ENCODE measurements at places on chromosomes 7 and 10. TPM values are rescaled to one million over a fixed set of nuclear protein-coding genes. Genes with fewer than 3 reads are reported as not detected.

DNA sequence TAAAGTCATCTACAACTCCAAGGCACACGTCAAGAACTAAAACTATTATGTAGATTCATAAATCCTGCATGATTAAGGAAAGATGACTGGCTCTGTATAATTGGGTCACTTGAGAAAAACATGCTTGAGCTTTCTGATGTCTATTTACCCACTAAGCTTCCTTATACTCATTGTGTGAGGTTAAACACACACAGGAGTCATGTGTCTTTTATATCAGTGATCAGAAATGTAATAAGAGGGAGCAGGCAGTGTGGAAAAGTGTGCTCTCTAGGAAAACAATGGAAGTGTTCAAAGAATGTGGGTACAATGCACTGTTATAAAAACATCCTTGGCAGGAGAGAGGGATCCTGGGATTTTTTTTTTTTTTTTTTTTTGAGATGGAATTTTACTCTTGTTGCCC, 108.6 kb upstream of the ARID5B start:
- H3K4me1 ChIP-seq = peaks cover 6% of the 10 kb centered on the region
- no peaks in the 10 kb centered on the region for H3K27me3 ChIP-seq
- H3K36me3 ChIP-seq = no peaks in the 10 kb centered on the region
- H3K27ac ChIP-seq = no peak overlapping the region

DNA sequence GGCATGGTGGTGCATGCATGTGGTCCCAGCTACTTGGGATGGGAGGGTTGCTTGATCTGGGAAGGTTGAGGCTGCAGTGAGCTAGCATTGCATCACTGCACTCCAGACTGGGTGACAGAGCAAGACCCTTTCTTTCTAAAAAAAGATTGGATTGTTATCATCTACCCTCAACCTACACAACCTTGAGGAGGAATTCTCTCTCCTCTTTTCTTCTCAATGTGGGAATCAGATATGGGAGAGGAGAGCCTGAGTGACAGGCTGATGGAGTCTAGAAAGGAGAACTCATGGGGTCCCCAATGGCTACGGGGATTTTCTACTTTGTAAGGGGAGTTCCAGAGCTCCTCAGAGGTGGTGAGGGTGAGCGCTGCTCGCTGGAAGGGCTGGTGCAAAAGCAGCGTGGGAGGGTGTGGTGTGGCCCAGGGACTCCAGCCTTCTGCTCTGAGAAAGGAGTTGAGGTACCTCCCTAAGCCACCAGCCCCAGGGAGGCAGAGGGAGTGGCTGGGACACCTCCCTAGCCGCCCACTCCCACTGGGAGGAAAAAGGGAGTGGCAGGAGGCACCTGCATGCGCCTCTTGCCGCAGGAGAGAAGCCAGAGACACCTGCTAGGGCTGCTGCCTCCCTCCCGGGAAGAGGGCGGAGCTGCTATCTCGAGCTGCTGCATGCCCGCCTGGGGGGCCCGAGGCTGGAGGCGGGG, 48.4 kb downstream of the GATA3 start:
- no peak overlapping the region for H3K27ac ChIP-seq
- no peak for DNase-seq
- H3K4me3 ChIP-seq = no peak overlapping the region
- H3K27me3 ChIP-seq = no peaks in the 10 kb centered on the region
- no peaks in the 10 kb centered on the region for H3K4me1 ChIP-seq
- no peaks in the 10 kb centered on the region for H3K36me3 ChIP-seq

GRID2IP gene
- total RNA-seq = not detected

DNA sequence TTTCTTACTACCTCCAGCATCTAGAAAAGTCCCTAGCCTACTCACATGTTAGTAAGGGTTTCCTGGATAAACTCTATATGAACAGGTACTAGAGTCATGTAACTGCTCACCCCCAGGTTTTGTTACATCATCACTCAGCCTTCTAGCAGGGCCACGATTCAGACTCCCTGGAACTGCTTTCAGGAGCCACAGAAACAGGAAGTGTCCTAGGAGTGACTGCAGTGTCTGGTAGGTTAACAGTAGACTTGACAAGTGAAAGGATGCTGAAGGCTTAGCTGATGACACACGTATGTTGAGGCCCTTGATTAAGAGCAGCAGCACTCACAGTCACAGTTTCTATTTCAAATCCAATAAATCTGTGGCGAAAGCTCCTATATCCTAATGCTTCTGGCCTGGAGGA, 101.2 kb downstream of the DNMBP start:
- H3K27me3 ChIP-seq = no peaks in the 10 kb centered on the region
- no peak overlapping the region for H3K4me3 ChIP-seq
- no peak for DNase-seq
- H3K36me3 ChIP-seq = peaks cover 39% of the 10 kb centered on the region

- no peaks in the 10 kb centered on the region for H3K36me3 ChIP-seq
- H3K4me1 ChIP-seq = peaks cover 3% of the 10 kb centered on the region
- no peak for DNase-seq
- no peak overlapping the region for H3K4me3 ChIP-seq
- H3K27ac ChIP-seq = no peak overlapping the region
Measured at GRCh38 chr7:147478796-147479195, 1111.8 kb upstream of the C7orf33 start.

DNA sequence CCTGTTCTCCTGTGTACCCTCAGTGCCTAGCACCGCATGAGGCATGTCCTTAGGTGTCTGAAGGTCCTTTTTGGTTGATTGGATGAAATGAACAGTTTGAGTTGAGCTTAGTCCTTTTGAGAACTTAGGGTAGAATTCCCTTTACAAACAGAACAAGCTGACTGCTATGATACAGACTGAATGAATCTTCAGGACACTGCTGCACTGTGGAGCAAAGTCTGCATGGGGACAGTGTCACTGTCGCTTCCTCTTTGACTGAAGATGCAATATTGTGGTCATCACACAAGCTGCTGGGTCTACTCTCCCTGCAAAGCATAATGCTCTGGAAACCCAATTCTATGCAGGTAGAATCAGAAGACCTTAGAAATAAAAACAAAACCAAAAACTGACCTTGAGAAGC, 8.6 kb upstream of the PLAU start:
- no peak for DNase-seq
- no peaks in the 10 kb centered on the region for H3K36me3 ChIP-seq

TAS2R4 gene
- total RNA-seq = 3.5 TPM
